ENCODE measurements at places on chromosomes 3 and 15.

DNA sequence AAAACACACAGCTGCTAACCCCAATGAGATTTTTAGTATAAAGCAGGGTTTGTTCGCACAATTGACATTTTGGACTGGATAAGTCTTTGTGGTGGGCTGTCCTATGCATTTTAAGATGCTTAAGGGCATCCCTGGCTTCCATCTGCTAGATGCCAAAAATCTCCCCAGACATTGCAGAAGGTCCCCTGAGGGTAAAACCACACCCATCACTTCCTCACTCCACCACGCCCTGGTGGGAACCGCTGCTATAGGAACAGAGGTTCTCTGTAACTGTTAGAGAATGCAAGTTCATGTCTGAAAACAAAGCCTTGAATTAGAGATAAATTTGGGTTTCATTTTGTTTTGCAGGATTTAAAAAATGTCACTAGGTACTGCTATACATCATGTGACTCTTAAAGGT, 67.7 kb downstream of the ARHGEF26 start:
- no peak for DNase-seq

GRCh38 chr3:113985541-113985940, 37.7 kb downstream of the ZDHHC23 start:
- no peak for DNase-seq

DNA sequence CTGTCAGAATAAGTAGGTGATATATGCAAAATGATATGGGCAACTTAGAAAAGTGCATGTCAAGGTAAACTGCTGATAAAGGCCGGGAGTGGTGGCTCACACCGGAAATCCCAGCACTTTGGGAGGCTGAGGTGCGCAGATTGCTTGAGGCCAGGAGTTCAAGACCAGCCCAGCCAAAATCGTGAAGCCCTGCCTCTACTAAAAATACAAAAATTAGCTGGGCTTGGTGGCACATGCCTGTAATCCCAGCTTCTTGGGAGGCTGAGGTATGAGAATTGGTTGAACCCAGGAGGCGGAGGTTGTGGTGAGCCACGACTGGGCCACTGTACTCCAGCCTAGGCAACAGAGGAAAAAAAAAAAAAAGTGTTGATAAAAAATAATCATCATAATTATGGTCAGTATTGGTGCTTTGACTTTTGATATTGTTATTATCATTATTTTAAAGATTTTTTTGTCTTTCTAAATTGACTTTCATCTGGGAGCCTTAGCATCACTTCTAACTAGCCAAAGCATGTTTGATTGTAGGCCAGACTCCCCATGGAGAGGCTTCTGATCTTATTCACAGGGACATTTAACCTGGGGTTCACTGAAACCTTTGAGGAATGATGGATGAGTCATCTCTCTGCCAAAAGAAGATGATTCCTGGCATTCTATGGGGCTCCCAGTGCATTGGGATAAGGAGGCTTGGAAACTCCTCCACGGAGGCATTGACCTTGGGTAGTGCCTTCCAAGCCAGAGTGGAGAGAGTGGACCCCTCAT, 5.6 kb downstream of the ZBTB38 start:
- DNase-seq = no peak

DNA sequence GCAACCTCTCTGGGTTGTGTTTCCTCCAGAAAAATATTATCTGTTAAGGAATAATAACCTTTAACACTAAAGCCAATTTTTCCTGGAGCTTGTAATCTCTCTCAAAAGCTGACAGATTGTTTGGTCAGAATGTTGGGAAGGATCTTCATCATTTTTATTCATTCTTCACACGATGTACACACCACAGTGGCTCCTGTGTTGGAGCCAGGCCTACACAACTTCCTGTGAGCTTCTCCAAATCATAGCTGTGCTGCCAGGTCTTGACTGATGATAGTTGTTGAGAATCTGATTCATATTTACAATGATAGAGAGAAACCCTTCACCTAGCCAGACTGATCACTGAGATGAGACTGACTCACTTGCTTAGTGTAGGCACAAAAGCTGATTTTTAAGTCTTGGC, 151.0 kb upstream of the ROBO2 start:
- DNase-seq = no peak

GRCh38 chr15:69498987-69499386, 46.4 kb downstream of the RPLP1 start:
- DNase-seq = no peak

DNA sequence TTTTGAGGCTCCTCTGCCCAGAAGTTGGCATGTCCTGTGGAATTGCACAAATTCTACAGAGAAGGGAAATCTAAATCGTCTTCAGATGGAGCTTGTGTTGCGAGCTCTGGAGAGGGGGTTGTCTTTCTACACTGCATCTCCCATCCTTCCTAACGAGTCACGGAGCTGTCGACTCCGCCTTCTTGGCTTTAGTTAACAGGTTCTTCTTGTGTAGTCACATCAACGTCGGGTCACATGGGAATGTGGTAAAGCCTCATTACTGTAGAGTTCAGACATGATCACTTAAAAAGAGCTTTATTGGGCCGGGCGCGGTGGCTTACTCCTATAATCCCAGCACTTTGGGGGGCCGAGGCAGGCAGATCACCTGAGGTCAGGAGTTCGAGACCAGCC, 60.0 kb downstream of the DNASE1L3 start:
- DNase-seq = no peak

DNA sequence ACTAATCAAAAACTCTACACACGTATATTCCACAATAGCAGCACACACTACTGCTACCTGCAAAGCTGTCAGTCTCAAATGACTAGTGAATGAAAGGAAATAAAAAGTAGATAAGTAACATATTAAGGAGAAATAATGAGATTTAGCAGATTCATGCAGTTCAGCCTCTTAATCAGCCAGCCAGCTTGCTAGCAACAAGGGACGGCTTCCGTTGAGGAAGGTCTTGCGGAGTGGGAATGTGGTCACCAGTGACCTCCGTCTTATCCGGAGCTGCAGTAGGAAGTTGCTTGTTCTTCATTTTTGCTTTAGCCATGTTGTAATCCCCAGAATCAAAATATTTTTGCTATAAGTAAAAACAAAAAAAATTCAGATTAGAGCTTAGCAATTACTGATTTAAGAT, 17.1 kb downstream of the ARPP19 start:
- no peak for DNase-seq

- DNase-seq = no peak
Measured at GRCh38 chr15:81880833-81881232, 165.0 kb downstream of the MEX3B start.

DNA sequence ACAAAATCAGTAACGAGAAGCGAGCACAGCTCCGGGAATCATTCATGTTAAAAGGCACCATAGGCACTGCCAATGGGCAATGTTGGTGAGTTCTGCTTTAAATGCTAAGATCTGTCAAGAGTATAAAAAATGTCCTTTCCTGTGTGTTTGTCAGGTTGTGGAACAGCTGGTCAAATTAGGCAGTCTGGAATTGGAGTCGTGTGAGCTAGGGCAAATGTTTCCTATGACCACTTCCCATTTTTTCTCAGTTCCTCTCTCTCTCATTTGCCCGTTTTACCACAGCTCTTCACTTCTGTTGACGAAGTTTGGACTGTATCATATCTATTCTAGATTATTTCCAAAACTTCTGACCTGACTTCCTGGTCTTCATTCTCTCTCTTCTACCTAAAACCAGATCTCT, 60.8 kb upstream of the GOLIM4 start:
- no peak for DNase-seq

DNA sequence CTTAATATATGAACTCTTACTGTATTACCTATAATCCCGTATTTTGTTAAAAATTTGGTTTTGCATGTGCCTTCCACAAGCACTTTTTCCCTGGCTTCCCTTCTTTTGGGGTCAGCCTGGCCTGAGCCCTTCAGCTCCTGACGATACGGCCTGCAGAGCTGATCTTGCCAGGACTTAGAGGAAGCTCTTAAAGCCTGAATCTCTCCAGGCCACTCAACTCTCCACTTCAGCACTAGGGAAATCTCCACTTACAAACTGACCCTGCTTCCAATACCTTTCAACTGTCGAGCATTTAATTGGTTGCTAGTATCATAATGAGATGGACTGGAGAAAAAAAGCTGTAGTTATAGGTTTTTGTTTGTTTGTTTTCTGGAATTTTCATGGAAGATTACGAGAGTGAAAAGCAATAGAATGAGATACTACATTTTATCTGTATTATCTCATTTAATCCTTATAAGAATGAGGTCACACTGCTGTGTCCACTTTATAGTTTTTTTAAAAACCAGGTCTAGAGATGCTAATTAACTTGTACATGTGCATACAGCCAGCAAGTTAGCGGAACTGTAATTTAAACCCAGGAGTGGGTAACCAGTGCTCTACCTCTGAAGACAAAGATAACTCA, 54.8 kb downstream of the ZBTB38 start:
- DNase-seq = no peak

- no peak for DNase-seq
Measured at GRCh38 chr3:194588741-194589140, 44.5 kb downstream of the TMEM44 start.

DNA sequence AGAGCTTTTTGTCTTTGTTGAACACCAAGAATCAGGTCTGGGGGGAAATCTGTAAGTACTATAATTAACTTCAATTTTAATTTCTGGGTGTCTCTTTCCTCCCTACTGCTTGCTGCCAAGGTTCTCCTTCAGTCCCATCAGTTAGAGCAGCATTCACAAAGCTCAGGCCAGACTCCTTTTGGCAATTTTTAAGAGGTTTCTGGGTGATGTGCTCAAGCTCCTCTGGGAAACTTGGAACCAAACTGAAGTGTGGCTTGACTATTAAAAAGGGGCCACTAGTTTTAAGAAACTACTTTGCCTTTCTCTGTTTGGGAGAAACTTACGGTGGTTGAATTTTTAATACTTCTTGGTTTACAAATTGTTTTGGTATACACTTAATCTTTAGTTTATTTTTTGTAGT, 227.7 kb upstream of the SOX2 start:
- no peak for DNase-seq

Measured in activated effector memory CD4-positive, alpha-beta T cell treated with Interleukin-2 at 50 U/mL for 16 hours (primary cell).